CD8-positive, alpha-beta T cell (primary cell): ENCODE measurements at places on chromosomes 11 and 22. TPM values are rescaled to one million over a fixed set of nuclear protein-coding genes. Genes with fewer than 3 reads are reported as not detected.

GRCh38 chr11:100867606-100868005 is 180.5 kb downstream of the ARHGAP42 start:
- DNase-seq, result no peak

DNA sequence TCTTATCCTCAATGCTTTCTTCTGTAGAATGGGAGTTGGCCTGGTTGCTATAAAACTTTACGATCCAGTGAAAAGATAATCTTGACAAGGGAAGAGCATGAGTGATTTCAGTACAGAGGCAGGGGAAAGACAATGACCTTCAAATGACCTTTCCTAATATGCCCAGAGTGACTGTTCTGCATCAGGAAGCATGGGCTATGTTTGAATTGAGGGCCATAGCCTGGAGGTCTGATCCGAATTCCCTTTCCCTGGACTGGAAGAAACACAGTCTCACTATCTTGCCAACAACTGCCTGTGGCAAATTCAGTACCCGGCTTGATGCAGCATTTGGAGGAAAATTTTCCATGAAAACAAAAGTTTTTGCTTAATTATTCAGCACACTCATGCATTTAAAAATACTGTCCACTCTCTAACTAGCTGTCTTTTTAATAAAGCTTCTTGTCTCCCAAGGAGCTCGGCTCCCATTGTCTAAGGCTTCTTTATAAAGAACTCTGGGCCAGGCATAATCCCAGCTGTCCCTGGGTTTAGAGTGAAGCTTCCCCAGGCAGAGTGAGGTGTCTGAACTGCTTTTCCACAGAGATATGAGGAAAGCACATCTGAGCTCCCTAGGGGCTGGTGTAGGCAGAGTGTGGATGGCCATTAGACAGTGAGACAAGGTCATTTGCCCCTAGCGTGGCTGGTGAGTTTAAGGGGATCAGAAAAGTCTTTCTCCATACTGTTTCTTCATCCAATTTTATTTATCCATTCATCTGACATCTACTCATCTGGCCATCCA is 132.7 kb upstream of the CADM1 start:
- no peak for DNase-seq

The LRRC10B gene
- not detected for total RNA-seq

DNA sequence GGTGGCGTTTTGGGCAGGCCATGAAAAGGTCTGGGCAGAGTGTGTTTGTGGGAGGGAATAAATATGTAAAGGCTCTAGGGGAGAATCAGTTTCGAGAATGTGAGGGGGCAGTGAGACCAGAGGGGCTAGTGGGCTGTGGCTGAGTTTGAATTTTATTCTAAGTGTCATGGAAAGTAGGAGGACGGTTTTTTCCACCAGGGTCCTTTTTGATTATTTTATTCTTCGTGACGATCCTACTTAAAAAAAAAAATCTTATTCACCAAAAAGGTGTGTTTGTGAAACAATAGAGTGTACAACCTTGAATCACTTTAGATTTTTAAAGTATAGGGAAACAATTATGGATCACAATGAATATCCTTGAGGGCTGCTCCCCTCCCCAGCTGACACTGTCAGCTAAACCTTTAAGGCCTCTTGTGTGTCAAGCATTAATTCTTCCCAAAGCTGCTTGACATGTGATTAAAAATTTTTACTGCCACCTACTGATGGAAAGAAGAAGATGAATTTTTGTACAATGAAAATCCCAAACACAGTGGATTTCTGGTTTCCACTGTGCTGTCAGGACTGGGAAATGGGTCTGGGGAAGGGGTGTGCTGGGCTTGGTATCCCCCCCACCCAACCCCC is 107.5 kb upstream of the OR4B1 start:
- peak; percentile 48 for DNase-seq

- DNase-seq, result no peak
Observed at GRCh38 chr11:2517016-2517385, 72.2 kb downstream of the KCNQ1 start.

The ANGPTL5 gene
- not detected for total RNA-seq

DNA sequence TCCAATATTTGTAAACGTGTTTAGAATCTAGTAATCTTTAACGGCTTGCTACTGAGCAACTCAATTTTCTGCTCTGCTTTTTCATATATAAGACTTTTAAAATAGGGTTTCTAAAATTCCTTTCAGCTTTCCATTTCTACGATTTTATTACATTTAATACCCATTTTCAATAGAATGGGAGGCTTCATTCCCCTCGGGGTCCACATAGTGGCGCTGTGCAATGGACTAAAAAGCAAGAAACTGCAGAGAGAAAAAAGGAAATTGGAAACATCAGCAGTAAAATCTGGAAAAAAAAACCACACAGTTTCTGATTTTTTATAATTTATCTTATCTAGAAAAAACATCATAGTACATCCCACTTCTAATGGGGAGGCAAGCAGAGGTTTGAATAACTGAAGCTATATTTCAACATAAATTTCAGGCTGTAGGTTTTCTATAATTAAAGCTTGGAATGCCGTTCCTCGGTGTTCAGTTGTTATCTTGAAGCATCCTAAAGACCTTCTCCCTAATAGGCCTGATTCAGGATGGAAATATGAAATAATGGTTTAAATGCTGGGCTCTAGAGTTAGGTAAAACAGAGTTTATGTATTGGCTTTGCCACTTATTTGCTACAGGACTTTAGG is 18.7 kb upstream of the JHY start:
- peak; percentile 40 for DNase-seq

The TEAD1 gene
- not detected for total RNA-seq

DNA sequence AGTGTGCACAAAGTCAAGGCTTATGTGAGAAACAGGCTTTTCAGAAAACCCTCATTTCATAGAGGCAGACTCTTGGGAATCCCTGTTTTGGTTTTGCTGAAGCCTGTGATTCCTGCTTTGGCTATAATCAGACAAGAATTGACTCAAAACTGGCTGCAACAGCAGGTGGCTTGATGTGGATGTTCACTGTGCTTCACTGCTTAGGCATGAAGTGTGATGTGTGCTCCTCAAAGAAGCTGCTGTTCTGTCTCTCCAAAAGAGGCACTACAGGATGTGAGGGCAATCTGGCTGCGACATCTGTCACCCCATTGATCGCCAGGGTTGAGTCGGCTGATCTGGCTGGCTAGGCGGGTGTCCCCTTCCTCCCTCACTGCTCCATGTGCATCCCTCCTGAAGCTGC is 103.5 kb downstream of the C11orf58 start:
- DNase-seq, result no peak

The TEX54 gene
- not detected for total RNA-seq

The P4HA3 gene
- total RNA-seq, result not detected

DNA sequence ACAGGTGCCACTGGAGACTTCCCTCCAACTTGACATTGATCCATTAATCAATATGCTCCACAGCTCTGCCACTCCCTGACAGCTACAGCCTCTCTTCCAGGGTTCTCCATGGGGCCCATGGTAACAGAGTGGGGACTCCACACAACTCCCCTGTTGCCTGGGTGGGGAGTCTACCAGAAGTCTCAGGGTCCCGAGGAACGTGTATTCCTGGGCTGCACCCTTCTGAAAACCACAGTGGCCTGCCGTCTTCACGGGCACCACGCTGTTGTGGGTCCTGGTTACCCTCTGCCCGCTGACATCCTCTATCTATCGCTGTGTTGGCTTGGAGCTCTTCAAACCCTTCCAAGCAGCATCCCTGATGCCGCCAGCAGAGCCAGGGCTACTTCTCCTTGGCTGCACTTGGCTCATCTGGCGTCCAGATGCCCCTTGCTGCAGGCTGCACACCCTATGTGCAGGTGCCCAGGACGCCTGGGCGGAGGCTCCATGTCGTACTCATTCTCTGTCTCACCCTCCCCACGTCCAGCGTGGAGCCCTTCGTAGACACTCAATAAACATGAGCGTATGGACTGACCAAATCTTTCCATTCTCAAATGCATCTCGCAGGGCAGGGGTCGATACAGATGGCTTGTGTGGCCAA is 1341.8 kb downstream of the TBC1D22A start:
- no peak for DNase-seq
